ENCODE measurements at places on chromosomes 1 and 21.
A peak's percentile ranks its signal among the peaks of the same experiment; 100 is the strongest.

- DNase-seq = no peak
Observed at GRCh38 chr1:213821943-213822334, 165.8 kb upstream of the PROX1 start.

DNA sequence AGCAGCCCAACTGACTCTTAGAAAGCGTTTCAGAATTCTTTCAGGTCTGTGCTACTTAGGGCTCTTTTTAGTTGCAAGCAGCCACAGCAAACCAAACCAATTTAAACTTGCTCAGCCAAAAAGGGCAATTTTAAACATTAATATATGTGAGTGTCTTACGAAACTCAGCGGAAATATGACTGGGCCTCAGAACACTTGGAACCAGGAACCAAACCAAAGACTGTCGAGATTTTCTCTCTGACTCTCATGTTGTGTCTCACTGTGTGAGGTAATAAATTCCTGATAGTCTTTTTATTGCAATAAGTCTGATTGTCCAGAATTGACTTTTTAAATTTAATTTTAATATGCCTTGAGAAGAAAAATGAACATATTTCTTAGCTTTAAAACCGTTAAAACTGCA, 122.3 kb downstream of the SYF2 start:
- no peak for DNase-seq

- DNase-seq = no peak
Observed at GRCh38 chr1:41698916-41699860, 214.7 kb upstream of the EDN2 start.

DNA sequence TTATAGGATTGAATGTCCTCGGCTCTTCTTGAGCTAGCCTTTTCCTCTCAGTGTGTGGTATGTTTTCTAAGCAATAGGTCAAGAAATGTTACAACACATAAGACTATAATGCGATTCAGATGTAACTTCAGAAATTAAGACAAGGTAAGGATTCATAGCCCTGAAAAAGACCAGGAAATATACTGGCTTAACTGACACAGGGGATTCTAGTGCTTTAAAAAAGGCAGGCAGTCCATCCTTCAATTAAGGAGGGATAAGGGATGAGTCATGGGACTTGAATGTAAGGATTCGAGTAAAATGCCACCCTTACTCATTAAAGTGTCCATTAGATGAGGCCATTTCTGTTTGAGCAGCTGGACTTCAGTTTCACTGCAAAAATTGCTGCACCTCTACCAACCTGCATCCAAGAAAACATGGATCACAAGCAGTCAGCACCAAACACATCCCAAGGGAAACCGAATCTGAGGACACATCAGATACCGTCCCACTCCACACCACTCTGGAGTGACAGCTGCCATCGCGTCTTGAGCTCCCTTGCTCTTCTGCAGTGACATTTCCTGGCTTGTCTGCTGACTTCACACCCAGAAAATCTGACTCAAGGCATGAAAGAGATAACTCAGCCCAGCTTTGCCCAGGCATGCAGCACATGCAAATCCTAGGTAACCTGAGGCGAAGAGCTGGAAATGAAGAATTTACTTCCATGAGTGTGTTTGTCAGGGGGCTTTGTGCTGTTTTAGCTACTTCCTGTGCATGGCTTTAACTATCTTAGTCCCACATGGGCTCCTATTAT, 37.8 kb downstream of the NGF start:
- peak; percentile 50 for DNase-seq

DNA sequence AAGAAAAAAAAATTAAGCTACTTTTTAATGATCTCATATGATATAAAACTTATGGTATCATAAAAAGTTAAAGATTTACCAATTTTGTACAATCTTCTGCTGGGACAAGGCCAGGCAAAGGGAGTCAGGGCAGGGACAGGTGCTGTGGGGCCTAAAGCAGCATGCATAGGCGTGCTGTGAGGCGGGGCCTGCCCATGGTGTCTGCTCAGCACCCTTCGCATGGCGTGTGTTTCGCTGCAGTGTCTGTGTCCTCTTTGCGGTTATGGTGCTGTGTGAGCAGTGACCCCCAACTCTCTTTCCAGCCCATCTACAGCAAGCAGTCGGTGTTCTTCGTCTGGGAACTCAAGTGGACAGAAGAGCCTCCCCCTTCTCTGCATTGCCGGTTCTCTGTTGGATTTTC, 13.4 kb upstream of the PWP2 start:
- DNase-seq = no peak

DNA sequence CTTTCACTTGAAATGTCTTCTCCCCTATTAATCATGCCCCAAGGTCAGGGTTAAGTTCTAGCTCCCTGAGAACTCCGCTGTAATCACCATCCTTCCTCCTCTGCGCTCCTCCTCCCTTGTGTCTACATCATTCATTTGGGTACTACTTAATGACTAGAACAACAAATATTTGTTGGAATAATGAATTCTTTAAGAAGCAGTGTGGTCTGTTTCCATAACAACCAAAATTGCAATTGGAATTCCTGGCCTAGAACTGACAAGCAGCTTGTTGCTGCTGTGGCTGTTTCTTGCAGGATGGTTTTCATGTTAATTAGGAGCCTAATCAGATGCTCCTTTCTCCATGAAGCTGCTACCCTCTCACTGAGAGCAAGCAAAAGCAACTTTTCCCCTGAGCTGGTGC, 192.5 kb downstream of the ZZZ3 start:
- DNase-seq = no peak

GRCh38 chr1:230392536-230392909, 33.6 kb downstream of the PGBD5 start:
- no peak for DNase-seq

DNA sequence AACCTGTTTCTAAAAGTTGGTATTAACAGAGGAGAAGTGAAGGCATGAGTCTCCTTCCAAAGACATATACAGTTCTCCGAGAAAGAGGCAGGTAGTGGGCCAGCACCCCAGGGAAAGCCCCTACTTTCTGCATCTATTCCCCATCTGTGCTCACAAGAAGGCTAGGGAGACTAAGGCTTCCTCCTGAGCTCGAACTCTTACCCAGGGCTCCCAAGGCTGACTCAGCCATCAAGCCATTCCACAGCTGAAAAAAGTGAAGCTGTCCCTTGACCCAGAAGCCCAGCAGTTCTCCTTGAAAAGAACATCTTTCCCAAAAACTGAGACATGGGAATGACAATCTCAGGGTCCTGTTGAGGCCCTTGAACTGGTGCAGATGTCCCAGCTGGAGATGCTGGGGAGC, 1.9 kb upstream of the PADI3 start:
- DNase-seq = no peak

- DNase-seq = no peak
Observed at GRCh38 chr21:42478504-42478903, 17.5 kb downstream of the RSPH1 start.

DNA sequence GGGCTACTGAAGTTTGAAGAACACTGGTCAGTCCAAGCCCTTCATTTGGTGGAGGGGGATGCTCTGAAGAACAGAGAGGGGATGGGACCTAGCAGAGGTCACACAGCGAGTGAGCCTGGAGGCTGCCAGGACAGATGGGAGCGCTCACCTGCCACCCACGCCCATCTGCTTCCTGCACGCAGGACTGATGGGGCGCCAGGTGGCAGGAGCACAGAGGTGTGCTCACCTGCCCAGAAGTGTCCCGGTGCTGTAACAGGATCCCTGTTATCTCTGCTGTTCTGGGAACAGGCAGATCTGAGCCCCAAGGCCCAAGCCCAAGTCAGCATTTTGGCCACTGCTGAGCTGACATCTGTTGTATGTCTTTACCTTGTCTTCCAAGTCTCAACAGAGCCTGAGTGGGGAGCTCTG, 40.5 kb downstream of the EPHB2 start:
- peak; percentile 51 for DNase-seq

DNA sequence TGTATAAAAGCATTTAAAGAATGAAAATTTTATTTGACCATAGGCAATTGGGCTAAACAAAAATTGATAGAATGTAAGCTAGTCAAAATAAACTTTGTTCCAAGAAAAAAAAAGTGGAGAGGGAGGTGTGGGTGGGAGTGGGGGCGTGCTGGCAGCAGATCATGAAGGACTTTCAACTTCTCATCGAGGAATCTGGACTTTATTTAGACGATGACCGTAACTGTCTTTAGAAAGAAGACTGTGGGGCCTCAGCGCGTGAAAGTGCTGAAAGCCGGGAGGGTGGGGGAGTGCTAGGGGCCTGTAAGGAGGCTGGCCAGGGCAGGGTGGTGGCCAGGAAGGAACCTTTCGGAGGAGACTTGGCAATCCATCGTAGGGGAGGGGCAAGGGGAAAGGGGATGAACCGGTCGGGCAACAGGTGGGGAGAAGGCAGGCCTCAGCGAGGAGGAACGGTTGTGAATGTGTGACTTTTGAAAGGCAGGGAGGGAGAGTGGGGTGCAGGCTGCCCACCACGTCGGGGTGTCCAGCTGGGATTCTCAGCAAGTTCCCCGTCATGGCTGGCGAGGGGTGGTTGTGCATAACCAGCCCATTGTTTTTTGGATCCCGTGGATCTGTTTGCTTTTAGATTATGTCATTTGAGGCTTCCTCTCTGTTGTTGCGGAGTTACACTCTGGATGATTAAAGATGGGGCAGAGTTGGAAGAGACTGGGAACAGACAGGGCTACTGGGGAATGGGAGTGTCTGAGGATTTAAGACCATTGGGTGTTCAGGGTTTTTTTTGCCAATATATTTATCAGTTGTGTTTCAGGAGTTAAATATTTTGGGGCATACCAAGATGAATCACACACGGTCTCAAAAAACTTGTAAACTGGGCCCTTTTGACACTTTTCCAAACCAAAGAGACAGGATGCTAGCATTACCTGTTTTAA, 35.5 kb downstream of the HUNK start:
- DNase-seq = peak; percentile 62

- no peak for DNase-seq
Observed at GRCh38 chr1:228333739-228334115, 72.9 kb downstream of the TRIM11 start.

DNA sequence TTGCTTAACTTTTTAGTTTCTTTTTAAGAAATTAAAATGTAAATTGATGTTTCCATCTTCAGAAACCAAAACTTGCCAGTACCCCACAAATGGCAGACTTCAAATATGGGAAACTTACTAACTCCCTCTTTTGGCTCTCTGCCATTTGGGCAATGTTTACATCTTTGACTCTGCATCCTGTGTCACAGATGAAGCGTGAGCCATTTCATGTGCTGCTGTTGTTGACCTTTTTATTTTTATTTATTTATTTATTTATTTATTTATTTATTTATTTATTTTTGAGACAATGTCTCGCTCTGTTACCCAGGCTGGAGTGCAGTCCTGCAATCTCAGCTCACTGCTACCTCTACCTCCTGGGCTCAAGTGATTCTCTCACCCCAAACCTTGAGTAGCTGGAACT, 16.0 kb upstream of the COG2 start:
- no peak for DNase-seq

DNA sequence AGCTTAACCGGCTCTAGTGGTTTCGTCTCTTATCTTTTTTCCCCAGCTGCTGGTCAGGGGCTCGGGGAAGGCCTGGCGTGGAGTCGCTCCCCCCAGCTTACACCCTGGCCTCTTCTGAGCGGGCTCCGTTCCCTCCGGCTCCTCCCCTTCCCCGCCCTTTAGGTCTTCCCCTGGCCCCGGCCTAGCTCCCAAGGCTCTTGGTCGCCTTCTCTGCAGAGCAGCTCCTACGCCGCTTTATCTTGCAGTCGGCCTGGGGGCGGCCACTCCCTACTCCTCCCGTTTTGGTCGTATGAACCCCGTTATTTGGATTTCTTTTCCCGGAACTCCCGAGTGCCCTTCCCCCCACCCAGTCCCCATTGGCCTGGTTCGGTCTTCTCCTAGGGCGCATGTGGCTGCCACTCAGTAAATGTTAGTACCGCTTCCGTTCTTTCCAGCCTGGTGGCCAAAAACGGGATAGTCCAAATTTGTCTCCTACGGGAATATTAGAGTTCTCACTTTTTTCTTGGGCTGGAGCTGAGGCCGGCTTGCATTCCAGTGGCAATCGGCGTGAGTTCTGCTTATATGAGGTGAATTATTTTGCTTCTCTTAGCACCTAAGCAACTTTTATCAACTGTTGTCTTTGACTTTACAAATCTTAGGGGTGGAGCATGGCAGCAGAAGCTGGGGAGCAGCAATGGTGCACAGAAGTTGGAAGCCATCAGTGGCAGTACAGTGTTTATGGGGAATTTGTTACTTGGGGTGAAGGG, 467 bp downstream of the THRAP3 start:
- DNase-seq = peak; percentile 82

GRCh38 chr1:27891196-27891889, 19.0 kb downstream of the THEMIS2 start:
- DNase-seq = no peak

DNA sequence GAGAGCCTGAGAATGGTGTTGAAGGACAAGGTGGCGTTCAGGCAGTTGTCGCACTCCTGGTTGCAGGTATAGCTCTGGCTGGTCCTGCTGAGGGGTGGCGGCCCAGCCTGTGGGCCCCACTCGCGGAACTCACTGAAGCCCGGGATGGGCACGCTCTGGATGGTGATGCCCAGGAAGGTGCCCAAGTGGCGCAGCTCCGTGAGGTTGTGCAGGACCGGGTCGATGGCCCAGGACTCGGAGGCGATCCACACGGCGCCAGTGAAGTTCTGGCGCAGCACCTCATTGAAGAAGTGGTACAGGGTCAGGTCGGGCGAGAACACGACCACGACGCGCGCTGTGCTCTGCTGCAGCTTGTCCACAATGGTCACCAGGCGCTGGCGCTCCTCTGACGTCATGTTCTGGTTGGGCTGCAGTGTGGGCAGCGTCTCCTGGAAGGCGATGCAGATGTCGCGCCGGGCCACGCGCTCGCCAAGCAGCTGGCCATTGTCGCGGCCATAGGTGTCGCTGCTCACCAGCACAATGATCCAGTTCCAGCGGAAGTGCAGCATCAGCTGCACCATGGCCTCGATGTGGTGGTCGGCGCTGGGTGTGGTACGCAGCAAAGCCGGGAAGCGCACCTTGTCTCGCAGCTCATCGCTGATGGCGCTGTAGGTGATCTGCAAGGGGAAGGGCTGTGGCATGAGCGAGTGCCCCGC, 5.0 kb downstream of the TAS1R2 start:
- no peak for DNase-seq

- DNase-seq = no peak
Observed at GRCh38 chr1:14142397-14143100, 442.6 kb downstream of the PRDM2 start.

- DNase-seq = peak; percentile 81
Observed at GRCh38 chr1:238951809-238952208, 434.6 kb upstream of the CHRM3 start.

GRCh38 chr1:211469938-211470529, 21.9 kb downstream of the RD3 start:
- DNase-seq = peak; percentile 87

Measured in PC-3 (cell line).